BJ (cell line): ENCODE measurements at places on chromosomes 3 and 15.

GRCh38 chr15:77009646-77010311, 14.9 kb downstream of the PSTPIP1 start:
- DNase-seq: no peak

DNA sequence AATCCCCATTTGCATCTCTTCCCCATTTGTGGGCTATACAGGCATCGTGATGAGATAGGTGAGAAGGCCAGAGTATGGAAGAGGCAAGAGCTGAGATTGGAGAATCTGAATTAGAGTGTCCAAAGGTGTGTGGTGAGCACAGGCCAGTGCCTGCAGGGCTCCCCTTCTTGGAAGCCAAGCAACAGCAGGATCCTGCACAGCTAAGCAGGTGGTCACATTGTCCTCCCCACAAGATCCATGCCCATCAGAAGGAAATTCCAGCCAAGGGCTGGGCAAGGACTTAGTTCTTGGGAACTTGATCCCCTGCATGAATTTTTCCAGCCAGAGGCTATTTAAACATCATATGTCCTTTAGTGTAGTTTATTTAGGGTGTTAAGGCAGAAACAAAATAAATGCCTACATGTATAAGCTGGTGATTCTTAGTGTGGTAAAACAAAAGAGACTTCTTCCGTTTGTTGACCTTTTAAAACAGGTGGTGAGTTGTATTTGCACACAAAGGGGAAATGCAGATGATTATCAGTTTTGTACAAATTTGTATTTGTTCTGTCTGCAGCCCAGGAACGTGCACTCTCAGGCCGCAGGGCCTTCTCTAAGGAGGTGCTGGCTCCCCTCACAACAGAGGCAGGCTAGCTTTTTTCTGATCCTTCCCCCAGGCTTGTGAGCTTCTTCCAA, 110.2 kb downstream of the PLCL2 start:
- no peak for DNase-seq

- DNase-seq: peak; percentile 32
Observed at GRCh38 chr15:58951388-58952007, 18.0 kb upstream of the SLTM start.

DNA sequence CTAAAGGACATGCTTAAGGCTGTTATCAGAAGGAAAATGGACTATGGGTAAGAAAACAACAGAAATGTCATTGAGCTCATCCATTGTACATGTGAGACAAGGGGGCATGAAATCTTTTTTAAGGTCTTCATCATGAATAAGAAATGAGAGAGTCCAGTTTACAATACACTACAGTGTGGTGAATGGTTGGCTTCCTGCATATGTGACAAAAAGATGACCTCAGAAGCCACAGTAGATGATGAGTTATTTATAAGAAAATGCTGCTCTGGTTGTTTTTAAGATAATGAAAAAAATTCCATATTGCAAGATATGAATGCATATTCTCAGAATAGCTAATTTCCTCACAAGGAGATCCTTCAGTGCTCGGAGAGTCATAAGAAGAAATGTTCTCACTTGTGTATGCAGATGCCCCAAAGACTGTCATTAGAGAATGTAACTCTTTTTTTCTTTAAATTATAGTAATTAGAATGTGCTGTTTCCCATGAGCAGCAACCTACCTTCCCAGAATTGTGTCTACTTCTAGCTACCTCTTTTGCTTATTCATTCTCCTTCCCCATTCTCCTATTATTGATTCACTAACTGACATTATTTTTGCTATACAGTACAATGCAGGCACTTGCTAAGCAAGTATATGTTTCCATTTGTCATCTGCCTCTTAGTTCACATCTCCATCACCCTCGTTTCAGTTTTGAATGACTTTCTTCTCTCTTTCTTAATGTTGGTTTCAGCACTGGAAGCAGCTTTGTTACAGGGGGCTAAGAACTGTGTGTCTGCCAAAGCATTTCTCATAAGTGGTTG, 152.0 kb upstream of the PEX5L start:
- DNase-seq: no peak

- DNase-seq: no peak
Observed at GRCh38 chr3:30353711-30354467, 252.5 kb upstream of the TGFBR2 start.

- no peak for DNase-seq
Observed at GRCh38 chr3:123758081-123758564, 126.0 kb downstream of the MYLK start.

- no peak for DNase-seq
Observed at GRCh38 chr3:70094197-70094596, 94.7 kb downstream of the SAMMSON start.

DNA sequence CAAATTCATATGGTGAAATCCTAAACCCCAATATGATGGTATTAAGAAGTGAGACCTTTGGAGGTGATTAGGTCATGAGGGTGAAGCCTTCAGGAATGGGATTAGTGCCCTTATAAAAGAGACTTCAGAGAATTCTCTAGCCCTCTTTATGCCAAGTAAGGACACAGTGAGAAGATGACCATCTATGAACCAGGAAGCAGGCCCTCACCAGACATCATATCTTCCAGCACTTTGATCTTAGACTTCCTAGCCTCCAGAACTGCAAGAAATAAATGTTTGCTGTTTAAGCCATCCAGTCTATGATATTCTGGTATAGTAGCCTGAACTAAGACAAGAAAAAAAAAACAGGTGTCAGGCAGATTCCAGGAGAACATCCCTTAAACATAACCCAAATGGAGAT, 45.9 kb upstream of the AP4E1 start:
- no peak for DNase-seq

- DNase-seq: no peak
Observed at GRCh38 chr3:36957063-36957462, 12.2 kb upstream of the TRANK1 start.

GRCh38 chr3:46708401-46709156, 7.4 kb downstream of the TMIE start:
- no peak for DNase-seq

GRCh38 chr3:126340596-126340942, 16.6 kb downstream of the KLF15 start:
- DNase-seq: no peak

DNA sequence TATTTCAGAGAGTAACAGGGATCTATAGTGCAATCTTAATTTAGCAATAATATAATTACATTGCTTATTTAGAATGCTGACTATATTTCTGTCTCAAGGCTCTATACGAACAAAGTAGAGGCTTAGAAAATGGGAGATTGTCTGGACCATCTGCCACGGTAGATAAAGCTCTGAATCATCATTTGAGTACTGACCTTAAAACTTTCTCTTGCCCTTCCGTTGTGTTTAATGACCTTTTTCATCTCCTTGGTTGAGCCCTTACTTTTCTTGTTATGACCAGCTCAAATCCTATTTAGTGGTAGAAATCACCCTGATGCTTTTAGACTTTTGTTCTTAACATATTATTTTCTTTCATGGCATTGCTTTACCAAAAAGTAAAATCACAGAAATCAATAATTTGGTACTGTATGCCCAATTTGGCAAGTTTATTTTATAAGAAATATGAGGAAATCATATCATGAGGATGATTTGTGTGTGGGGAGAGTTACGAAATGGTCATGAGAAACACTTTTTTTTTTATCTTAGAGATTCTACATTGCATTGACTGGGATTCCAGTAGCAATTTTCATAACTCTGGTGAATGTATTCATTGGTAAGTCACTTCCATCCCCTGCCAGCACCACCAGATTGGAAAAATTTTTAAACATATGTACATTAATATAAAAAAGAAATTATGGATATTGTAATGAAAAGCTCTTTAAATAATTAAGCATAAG, 11.0 kb downstream of the NDUFB5 start:
- DNase-seq: no peak

GRCh38 chr3:89314454-89315098, 207.2 kb downstream of the EPHA3 start:
- peak; percentile 9 for DNase-seq

- no peak for DNase-seq
Observed at GRCh38 chr3:72750405-72750965, 97.8 kb downstream of the SHQ1 start.

GRCh38 chr3:62332835-62333244, 40.5 kb downstream of the FEZF2 start:
- DNase-seq: no peak

GRCh38 chr3:47221798-47222197, 57.9 kb upstream of the SETD2 start:
- no peak for DNase-seq

DNA sequence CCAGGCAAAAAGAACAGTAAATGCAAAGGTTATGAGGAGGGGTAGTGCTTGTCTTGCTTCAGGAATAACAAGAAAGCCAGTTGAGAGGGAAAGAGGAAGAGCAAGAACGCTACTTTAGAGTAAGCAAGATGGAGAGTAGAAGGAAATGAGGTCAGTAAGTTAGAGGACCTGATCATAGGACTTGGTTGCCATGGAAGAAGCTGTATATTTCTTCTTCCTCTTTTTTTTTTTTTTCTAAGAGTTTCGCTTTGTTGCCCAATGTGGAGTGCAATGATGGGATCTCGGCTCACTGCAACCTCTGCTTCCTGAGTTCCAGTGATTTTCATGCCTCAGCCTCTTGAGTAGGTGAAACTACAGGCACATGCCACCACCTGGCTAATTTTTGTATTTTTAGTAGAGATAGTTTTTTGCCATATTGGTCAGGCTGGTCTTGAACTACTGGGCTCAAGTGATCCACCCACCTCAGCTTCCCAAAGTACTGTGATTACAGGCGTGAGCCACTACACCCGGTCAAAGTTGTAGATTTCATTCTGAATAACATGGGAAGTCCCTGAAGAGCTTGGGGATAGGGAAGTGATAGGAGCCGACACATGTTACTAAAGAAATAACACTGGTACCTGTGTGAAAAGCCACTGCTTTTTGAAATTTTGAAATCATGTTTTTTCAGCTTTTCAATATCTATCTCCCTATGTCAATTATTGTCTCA, 527.9 kb upstream of the NAALADL2 start:
- DNase-seq: no peak

DNA sequence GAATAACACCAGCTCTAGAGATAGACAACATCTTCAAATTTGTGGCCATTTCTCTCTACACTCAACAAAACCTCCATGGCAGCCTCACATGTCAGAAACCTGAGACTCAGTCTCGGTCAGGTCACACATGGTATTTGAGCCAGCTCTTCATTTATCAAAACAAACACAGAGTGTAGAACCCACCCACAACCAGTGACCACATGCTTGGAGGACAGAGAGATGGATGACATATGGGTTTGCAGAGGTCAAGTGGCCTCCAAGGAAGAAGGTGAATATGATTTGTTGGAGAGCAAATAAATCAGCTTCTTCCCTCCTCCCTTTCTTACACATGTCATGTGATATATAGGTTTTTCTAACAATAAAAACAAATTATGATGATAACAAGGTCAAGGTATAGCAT, 278.1 kb upstream of the LRTM1 start:
- DNase-seq: no peak

DNA sequence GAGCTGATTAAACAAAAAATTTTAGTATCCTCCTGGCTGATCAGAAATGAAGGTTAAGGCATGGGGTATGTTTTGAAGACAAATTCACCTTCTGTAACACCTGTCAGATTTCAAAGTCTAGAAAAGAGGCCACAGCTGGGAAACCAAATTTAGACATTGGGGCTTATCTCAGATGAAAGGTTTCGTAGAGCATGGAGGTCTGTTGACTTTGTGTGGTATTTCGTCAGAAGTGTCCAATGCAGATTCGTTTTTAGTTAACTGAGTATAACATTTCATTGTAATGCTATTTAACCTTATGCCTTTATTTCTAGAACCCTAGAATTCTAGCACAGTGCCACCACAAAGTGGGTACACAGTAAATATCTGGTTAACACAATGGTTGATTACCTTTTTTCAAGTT, 61.7 kb downstream of the FNDC3B start:
- no peak for DNase-seq

- no peak for DNase-seq
Observed at GRCh38 chr3:185153171-185153771, 411 bp upstream of the C3orf70 start.

- DNase-seq: no peak
Observed at GRCh38 chr3:69273896-69274295, 112.0 kb downstream of the FRMD4B start.

DNA sequence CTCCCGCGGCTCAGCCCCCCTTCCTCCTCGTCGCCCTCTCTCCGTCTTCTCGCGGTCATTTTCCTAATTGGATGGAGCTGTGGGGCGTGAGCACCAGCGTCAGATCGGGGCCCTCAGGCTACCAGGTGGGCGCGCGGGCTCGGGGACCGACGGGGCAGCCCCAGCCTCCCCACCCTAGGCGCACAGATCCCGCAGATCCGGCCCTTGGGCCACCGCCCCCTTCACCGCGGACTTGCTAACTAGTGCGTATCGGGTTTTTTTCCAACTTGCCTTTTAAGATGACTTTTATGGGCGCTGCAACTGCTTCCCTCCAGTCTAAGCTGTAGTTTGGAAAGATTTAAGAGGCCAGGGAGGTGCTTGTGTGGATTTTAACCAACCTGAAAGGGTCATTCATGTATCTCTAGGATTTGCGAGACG, 1.3 kb downstream of the ZNF710 start:
- DNase-seq: no peak

- no peak for DNase-seq
Observed at GRCh38 chr3:178127221-178127620, 409.0 kb upstream of the KCNMB2 start.

DNA sequence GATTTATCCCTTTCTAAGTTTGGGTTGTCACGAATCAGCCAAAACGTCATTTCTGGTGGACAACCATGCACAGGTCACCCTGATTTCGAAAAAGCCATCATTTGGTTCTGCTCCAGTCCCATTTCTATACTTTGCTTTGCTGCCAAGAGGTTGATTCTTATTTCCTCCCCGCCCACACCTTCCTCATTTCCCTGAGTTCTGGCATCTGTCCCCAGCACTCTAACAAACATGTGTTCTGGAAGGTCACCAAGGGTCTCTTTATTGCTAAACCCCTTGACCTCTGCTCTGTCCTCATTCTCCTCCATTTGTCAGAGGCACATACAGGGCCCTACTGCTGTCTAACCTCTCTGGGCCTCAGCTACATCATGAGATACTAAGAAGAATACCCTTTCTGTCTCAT, 36.4 kb upstream of the PTPRG start:
- no peak for DNase-seq

GRCh38 chr3:50323092-50323600, 601 bp upstream of the HYAL2 start:
- no peak for DNase-seq

DNA sequence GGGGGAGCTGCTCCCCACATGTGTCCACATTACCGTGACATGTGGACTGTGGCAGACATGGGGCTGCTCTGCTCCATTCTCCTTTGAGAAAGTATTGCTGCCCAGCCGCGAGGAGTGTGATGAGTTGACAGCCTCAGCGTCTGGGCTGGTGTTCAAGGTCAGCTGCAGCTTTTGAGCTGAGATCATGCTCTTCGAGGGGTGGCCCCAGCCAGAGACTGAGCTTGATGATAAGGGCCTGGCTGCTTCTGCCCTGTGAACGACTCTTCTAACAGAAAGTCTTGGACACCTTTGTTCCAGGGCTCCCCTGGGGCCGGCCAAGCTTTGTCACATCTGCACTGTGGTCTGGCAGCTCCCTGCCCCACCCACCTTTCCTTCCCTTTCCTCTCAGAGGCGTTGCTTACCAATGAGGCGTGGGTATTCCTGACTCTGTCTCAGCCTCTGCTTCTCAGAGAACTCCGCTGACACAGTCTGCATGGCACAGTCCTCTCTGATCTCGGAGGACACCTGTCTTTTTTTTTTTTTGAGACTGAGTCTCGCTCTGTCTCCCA, 86.6 kb downstream of the CHRD start:
- DNase-seq: no peak

- DNase-seq: peak; percentile 58
Observed at GRCh38 chr3:11096266-11097139, 57.8 kb upstream of the HRH1 start.
